ENCODE measurements at places on chromosomes 16 and 17.

- DNase-seq: no peak
These were observed 2.2 kb downstream of the TEX2 start for GRCh38 chr17:64260886-64261285.

- peak; percentile 64 for DNase-seq
These were observed 6.4 kb downstream of the CBLN1 start for GRCh38 chr16:49275050-49275730.

DNA sequence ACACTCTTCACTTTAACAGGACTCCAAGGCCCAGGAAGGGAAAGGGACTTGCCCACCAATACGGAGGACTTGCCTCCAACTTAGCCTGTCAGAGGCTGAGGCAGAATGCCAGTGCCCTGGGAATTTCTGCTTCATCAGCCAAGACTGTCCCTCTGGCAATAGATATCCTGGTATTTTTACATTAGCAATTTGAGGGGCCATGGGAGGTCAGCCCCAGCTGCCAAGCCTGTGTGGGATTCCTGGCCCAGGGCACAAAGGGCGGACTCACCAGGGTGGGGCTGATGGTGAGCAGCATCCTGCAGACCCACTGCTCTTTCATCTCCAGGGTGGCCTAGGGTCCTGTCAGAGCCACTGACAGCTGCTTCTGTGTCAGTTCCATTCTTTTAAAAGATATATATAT, 78.3 kb upstream of the CIBAR2 start:
- no peak for DNase-seq

DNA sequence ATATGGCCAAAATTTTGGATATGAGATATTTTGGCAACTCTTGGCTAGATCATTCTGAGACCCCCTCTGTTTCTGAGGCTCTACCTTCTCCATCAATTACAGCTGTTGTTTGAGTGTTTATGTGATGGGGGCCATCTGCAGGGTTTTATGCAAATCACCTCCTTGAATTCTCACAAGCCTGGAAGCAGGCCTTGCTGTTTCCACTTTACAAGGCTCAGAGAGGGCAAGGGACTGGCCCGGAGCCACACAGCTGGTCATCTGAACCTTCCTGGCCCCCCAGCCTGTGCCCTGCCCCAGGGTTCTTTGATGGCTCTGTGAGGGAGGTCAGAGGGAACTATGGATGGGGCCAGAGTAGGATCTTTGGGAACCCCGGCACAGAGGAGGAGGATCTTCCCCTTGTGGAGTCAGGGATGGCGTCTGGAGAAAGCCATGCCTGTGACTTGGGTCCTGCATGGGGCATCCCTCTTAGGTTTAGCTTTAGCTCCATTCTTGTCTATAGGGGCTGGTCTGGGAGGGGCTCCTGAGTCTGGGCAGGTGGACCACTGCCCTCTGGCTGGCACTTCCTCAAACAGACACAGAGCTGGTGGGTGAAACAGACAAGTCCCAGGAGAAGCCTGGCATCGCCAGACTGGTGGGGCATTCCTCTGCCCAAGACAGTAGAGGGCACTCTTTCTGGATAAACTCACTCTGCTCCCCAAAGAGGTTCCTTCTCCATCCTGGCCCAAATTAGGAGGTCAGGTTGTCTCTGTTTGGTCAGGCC, 26.2 kb downstream of the IL21R start:
- DNase-seq: no peak

DNA sequence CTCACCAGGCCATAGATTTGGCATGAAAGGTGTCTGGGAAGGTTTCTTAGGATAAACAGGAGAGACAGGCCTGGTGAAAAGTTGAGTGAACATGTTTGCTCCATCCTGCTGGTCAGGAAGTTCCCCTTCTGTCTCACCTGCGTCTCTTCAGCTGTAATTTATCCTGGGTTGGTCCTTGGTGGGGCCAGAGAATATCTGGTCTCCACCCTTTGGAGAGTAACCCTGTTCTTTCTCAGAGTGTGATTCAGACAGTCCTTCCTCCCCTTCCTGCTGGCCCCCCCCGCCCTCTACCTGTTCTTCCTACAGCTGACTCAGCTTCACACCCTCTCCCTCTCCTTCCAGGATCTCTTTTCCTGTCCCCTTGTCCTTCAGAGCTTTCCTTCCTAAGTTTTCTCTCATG, 17.1 kb downstream of the MINK1 start:
- no peak for DNase-seq

DNA sequence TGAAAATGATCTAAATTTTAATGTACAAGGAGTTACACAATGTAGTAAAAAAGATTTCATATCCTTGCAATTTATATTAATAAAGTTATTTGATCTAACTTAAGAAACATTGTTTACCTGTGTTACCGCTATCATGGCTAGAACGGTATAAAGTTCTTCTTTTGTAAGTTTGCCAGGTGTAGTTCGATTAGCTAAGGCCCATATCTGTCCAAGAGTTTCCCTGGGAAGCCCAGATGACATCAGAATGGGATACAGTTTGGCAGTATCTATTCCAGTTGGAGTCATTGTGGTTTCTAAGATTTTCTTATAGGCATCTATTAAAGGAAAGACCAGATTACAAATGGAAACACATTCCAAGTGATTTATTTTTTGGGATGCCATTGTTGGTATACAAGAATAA, 37.5 kb downstream of the SYNRG start:
- no peak for DNase-seq

DNA sequence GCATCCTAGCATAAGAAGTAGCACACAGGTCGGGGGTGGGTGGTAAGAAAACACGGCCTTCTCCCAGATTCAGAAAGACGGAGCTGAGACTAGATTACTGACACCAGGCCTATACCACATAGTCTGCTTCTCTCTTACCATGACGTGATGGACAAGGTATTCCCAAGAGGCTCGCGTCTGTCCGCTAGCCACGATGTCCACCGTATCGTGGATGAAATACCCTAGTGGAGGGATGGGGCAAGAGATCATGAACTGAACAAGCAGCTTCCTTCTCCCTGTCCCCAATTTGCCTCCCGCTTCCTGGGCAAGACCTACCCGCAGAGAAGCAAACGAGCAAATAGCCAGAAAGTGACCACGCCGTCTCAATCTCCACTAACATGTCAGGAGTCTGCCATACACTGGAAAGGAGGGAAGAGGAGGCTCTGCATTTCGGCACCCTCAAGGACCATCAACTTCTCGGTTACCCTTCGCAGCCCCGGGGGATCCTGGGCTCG, 820 bp downstream of the TLCD1 start:
- peak; percentile 34 for DNase-seq

GRCh38 chr17:37107406-37108083, 158.8 kb downstream of the AATF start:
- no peak for DNase-seq

DNA sequence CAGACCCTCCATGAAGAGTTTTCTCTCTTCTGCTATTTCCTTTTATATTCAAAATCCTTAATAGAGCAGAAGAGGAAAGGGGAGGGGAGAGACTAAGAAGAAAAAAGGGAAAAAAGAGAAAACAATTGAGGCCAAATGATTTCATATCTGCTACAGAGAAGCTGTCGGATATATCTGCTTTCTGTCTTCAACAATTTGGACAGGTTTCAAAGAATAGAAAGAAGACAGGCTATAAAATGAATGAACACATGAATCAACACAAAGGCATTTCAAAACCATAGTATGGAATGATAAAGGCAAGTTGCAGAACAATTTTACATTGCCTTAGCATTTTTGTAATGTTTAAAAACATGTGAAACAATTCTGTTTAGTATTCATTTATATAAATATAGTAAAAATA, 4.7 kb upstream of the CMTR2 start:
- no peak for DNase-seq

- DNase-seq: no peak
These were observed 27.4 kb downstream of the TNFRSF13B start for GRCh38 chr17:16944334-16945135.

GRCh38 chr17:4162775-4163466, 19.9 kb downstream of the CYB5D2 start:
- DNase-seq: no peak

DNA sequence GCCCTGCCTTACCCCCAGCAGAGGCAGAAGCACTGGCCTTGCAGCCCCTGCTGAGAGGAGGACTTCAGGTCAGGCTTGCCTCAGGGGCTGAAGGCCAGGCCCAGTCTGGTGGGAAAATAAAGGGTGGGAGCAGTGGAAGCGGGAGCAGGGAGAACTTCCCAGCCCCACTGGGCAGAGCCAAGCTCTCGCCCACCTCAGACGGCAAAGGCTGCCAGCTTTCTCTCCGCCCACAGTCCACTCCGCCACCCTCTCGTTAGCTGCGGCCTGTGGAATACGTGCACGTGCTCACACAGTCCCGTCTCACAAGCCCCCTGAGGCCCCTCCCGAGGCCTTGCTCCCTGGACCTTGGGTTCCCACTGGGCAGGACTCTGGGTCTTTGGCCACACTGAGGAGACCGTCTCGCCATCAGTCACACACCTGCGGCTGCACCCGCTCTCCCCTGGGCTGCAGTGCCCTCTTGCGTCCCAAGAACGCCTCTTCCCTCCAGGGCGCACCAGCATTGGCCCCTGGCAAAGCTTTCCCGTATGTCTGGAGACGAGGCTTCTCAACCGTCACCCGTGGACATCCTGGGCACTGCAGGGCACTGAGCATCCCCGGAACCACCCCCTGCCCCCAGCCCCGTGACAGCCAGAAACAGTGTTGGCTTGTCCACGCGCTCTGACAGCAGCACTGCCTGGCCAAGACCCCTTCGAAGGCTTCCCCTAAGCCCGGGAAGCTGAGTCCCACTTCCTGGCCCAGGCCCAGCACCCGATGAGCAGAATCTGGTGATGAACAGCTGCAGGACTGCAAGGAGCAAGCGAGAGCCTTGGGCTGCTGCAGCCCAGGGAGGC, 8.3 kb downstream of the MRPL28 start:
- DNase-seq: peak; percentile 92

DNA sequence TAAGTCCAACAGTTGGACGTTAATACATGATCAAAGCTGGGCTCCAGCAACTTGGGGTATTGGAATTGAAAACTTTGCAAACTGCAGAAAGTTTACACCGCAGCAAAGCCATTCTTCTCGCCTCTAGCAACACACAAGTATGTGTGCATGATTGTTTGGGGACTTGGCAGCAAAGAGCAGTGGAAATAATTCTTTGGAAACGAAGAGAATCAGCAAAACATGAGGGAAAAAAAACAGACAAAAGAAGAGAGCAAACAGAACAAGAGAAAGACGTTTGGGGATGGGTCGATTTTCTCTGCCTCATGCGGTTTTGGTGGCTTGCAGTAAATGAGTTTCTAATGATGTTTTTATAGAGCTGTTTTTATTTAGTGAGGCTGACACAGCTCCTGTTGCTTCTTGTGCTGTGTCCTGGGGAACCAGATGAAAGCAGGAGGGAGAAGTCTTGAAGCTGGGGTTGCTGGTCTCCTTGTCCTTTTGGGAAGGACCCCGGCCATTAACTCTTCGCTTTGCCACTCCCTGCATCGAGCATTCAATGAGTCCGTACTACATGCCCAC, 502.9 kb downstream of the GRIN2A start:
- DNase-seq: no peak

- DNase-seq: peak; percentile 82
These were observed 453.3 kb downstream of the KCNJ2 start for GRCh38 chr17:70622368-70623260.

- DNase-seq: no peak
These were observed 164.5 kb upstream of the CHMP6 start for GRCh38 chr17:80826955-80827645.

- no peak for DNase-seq
These were observed 737.5 kb downstream of the WWOX start for GRCh38 chr16:78836802-78837491.

GRCh38 chr16:4055748-4056147, 60.5 kb downstream of the ADCY9 start:
- DNase-seq: no peak

GRCh38 chr16:12927591-12927990, 26.2 kb downstream of the SHISA9 start:
- DNase-seq: no peak

DNA sequence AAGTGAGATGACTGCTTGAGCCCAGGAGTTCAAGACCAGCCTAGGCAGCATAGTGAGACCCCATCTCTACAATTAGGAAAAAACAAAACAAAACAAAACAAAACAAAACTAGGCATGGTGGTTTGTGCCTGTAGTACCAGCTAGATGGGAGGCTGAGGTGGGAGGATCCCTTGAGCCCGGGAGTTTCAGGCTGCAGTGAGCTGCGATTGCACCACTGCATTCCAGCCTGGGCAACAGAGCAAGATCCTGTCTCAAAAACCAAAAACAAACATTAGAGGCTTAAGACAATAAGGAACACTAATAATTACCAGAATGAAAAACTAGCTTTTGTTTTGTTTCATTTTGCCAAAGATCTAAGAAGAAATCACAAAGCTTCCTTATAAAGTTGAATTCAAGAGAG, 69.2 kb downstream of the GPRC5B start:
- DNase-seq: no peak

DNA sequence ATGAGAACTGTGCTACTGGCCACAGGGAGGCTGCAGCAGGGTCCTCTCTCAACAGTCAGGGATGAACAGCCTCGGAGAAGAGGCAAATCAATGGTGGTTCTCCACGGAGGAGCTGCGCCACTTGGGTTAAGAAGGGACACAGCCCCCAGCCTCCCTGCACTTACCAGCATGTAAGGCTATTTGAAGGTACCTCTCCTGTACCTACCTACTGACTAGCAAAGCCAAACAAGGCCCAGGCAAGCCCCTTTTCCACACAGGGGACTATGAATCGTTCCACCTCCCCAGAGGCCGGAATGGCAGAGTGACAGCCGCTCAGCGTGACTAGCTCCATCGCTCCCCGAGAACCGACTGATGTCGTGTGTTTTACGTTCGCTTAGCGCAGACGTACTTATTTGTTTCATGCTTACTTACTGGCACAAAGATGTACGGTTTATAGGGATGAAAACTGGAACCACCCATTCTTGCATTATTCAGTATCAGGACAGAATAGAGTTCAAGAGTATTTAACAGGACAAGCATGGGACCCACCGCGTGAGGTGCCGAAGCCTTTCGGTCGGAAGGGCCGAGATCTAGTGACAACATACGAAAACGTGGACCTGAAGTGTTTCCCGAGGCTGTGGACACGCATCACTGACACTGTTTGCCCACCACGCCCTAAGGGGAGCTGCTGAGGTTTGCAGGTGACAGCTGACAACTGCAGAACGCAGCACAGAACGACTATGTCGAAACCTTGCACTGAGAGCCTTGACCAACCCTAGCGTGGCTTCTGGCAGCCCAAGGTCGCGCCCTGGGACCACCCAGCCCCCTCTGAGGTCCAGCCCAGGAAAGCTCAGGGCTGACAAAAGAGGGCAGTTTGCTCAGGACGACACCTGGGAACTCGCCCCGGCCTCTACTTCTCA, 1.0 kb downstream of the TEPSIN start:
- no peak for DNase-seq

All from GM23338 (cell line).